Naive thymus-derived CD4-positive, alpha-beta T cell (primary cell): ENCODE measurements at places on chromosomes 6 and 20. TPM values are rescaled to one million over a fixed set of nuclear protein-coding genes. Genes with fewer than 3 reads are reported as not detected.
A peak's percentile ranks its signal among the peaks of the same experiment; 100 is the strongest.

DNA sequence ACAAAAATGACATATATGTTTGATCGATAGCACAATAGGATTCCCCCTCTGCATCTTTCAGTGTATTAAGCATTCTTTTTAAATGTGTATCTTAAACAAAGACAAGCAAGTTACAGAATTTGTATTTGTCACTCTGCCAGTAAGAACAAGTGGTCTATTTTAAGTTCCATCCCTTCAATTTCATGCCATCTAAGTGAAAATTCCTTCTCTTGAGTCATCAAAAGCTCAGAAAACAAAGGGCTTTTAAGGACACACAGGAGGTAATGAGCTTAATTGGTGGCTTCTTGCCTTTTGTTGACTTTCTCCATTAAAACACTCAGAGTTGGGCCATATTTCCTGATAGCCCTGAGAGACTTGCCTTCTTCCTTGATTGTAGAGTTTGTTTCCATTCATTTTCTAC, 547.8 kb downstream of the TENT5A start:
- no peak for DNase-seq
- no peaks in the 10 kb centered on the region for H3K36me3 ChIP-seq
- no peak overlapping the region for H3K27ac ChIP-seq
- H3K4me3 ChIP-seq, result no peak overlapping the region
- no peaks in the 10 kb centered on the region for H3K27me3 ChIP-seq
- no peaks in the 10 kb centered on the region for H3K4me1 ChIP-seq

- no peaks in the 10 kb centered on the region for H3K27me3 ChIP-seq
- no peak overlapping the region for H3K4me3 ChIP-seq
Measured at GRCh38 chr6:144248476-144249301, 36.4 kb upstream of the UTRN start.

- H3K4me3 ChIP-seq, result no peak overlapping the region
- no peak overlapping the region for H3K27ac ChIP-seq
- H3K4me1 ChIP-seq, result no peaks in the 10 kb centered on the region
- no peak for DNase-seq
- no peaks in the 10 kb centered on the region for H3K36me3 ChIP-seq
Measured at GRCh38 chr6:21049572-21049971, 515.3 kb downstream of the CDKAL1 start.

DNA sequence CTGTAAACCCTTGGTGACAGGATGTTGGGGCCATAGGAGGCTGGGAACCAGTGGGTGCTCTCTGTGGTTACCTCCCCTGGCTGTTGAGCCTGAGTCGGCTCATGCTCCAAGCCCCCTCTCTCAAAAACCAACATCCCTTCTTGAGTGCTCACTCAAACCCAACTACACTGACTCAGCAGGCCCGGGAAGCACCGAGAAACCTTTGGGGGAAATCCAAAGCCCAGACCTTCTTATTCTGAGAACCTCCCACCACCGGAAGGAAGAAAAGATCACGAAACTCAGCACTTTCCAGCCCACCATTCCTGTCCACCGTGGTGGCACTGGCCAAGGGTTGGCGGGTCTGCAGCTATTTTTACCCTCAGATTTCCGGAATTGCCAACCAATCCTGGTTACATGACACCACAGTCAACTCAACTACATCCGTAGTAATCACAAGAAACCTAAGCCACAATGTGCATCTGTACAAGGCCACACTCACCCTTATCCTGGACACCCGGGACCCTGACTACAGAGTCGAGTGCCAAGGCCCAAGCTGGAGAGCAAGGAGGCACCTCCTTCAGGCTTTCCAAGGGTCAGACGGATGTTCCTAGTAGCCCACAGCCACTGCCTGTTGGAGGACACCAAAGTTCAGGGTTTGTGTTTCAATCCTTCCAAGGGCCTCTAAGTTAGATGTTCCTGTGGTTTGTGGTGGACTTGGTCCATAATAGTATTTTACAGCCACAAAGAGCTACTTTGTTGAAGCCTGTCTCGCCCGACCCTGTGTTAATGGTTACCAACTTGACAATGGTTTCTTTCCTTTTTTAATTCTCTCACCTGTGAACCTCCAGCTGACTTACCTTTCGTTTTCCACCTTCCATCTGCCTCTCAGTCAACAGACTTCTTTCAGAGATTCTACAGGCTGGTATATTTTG, 317.0 kb downstream of the CDC5L start:
- no peaks in the 10 kb centered on the region for H3K36me3 ChIP-seq
- no peak overlapping the region for H3K27ac ChIP-seq
- DNase-seq, result no peak
- no peak overlapping the region for H3K4me3 ChIP-seq
- no peaks in the 10 kb centered on the region for H3K27me3 ChIP-seq

DNA sequence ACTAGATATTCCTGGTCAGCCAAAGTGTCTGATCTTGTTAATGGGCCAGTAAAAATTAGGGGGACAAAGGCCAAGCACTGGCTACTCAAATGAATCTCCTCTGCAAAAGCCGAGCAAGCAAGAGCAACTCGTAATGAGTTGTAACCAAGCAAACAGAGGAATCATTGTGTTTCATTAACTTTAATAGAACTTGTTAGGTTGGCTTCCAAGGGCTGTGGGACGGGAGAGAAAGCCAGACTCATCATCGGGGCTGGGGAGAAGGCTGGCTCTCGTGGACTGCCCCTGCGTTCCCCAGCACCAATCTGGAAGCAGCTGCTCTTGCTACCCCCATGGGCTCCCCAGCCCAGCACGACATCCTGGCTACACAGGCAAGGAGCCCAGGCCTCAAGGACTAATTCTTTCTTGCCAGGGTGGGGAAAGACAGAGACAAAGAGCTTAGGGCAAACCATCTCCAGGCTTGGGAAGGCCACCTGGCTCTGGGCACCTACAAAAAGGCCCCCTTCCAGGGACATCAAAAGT, 10.5 kb upstream of the SCUBE3 start:
- no peak overlapping the region for H3K27ac ChIP-seq
- no peak overlapping the region for H3K4me3 ChIP-seq
- no peaks in the 10 kb centered on the region for H3K4me1 ChIP-seq

DNA sequence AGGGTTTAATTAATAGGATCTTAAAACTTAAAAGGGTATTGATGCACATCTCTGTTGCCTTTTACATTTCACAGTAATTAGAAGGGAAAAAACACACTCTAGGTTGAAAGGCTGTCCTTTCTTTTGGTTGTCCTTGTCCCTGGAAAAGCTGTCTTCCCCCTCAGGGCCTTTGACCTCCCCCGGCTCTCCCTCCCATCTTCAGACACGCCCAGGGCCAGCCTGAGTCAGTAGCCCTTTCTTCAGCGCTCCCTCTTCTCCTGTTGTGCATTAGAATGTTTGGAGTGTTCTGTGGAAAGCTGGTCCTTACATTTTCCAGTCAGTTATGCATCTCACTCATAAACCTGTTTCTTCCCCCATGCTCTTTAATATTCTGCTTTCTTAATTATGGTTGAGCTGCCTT, 157.0 kb downstream of the MTHFD1L start:
- H3K4me1 ChIP-seq, result no peaks in the 10 kb centered on the region
- no peaks in the 10 kb centered on the region for H3K27me3 ChIP-seq
- no peak for DNase-seq
- no peak overlapping the region for H3K27ac ChIP-seq

GRCh38 chr6:160931378-160932310, 59.9 kb upstream of the MAP3K4 start:
- H3K27me3 ChIP-seq, result peaks cover 5% of the 10 kb centered on the region
- no peaks in the 10 kb centered on the region for H3K4me1 ChIP-seq
- no peak overlapping the region for H3K4me3 ChIP-seq

DNA sequence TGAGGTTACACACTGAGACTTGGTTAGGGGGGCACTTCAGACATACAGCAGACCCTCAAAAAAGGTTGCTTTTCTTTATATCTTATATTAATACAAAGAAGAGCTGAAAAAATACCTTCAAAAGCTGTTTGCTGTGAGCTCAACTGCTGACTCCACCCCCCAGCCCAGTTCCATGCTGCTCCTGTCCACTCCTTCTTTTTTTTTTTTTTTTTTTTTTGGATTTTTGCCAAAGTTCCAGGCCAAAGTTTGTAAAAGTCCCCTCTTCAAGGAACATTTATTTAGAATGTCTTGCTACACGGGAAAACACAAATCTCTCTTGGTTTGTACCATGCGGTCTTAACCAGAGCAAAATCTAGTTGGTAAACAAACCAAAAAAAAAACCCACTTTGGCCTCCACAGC, 85.3 kb upstream of the AKAP12 start:
- no peaks in the 10 kb centered on the region for H3K4me1 ChIP-seq
- H3K36me3 ChIP-seq, result no peaks in the 10 kb centered on the region
- no peak overlapping the region for H3K27ac ChIP-seq
- H3K27me3 ChIP-seq, result no peaks in the 10 kb centered on the region

DNA sequence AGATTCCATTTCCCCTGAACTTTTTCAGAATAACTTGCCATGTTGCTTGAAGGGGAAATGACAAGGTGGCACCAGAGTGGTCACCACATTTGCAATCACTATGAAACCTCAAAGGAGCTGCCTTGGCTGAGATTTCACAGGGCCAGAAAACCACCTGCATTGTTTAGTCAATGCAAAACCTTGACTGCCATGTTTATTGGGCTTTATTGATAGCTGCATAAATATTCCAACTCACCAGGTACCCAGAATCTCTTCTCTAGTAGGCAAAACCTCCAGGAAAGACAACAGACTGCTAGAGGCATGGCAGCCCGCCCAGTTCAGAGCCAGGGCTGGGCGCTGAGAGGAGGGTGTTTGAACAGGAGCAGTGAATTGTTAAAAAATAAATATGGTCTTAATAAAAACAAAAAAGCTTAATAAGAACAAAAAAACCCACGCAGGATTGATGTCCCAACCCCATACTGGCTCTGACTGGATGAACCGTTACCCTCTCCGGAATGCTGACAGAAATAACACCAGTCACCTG, 375.6 kb downstream of the ZFAND3 start:
- no peaks in the 10 kb centered on the region for H3K27me3 ChIP-seq
- no peak overlapping the region for H3K4me3 ChIP-seq
- H3K27ac ChIP-seq, result no peak overlapping the region
- peaks cover 3% of the 10 kb centered on the region for H3K36me3 ChIP-seq

DNA sequence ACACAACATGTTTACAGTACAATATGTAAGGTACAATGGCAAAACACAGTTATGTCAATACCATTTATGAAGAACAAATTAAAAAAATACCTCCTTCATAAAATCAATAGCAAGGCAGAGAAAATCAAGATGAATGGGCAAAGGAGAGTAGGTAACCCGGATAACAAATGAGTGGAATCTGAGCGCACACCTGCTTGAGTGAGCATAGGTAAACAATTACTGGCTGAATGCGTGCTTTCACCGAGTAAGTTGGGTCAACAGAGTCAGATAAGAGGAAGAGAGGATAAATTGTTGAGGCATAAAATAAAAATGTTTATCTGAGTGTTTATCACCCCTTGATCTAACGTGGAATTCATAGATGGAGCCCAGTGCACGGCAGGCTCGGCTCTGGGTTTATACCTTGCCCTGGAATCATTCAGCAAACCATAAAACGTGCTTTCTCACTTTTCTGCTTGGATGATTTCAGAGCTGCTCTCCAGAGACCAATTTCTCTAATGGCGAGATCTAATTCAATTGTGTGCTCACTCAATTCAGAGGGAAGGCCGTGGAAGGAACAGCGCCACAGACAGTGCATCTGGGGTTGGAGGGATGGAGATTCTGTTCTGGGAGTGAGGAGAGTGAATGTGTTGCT, 224.8 kb upstream of the MAP3K7 start:
- H3K27ac ChIP-seq, result no peak overlapping the region
- H3K36me3 ChIP-seq, result no peaks in the 10 kb centered on the region
- no peak for DNase-seq
- no peaks in the 10 kb centered on the region for H3K27me3 ChIP-seq
- H3K4me1 ChIP-seq, result no peaks in the 10 kb centered on the region

DNA sequence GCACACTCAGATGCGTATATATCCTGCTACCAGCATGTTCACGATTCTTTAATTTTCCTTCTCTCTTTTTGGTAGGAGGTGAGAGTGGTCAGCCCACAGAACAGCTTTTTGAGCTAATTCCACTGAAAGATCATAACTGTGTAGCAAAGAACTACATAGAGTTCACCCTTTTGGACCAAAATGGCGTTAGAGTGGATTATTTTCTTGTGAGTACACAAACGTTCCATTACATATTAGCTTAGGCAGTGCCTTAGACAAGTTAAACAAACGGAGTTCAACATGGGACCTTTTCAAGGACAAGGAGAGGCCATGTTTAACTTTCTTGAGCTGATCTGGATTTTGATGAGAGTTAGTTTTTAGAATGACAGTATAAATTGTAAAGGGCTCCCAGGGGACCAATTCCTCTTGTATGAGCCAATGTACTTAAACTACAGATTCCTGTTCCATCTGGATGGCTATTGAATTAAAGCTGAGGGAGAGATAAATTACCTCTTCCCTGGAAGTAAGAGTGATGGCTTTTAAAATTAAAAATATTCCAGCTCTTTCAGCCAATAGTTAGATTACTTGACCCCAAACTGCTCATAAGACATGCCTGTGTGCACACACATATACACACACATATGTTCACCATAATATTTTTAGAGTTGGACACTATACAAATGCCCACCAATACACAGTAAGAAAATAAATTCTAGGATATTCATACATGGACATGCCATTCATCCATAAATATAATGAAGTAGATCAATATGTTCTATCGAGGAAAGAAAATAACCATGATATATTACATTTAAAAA, 25.6 kb upstream of the ARMH2 start:
- no peak overlapping the region for H3K4me3 ChIP-seq
- peak overlapping the region; percentile 24 for H3K27ac ChIP-seq
- peaks cover 91% of the 10 kb centered on the region for H3K36me3 ChIP-seq

DNA sequence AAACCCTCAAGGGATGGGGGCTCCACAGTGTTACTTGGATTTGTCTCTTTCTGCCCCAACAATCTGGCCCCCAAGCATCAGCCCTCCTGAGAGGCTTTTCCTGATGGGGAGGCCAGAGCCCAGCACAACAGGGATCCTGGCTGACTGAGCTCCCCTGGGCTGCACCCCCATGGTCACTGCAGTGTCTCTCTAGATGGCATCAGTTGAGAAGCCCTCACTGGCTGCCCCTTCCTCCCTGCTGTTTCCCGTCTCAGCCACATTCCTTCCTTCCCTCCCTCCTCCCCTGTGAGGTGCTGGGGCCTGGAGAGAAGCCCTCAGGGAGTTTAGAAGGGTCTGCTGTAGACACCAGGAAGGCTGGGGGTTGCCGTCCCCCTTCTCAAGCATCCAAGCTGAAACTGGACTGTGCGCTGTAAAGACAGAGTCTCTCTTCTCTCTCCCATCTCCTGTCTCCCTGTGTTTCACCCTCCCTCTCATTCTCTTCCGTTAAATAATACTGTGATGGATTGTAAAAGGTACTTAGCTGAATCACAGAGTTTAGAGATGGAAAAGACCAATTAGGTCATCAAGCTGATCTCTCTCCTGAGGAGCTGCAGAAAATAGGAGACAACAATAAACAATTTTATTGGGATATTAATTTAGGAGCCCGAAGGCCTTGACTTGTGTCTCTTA, 29.7 kb downstream of the SAYSD1 start:
- no peaks in the 10 kb centered on the region for H3K36me3 ChIP-seq
- DNase-seq, result no peak
- no peak overlapping the region for H3K27ac ChIP-seq
- no peaks in the 10 kb centered on the region for H3K4me1 ChIP-seq
- no peak overlapping the region for H3K4me3 ChIP-seq

GRCh38 chr6:8743170-8743745, 307.9 kb upstream of the SLC35B3 start:
- H3K36me3 ChIP-seq, result no peaks in the 10 kb centered on the region
- H3K4me1 ChIP-seq, result no peaks in the 10 kb centered on the region
- no peaks in the 10 kb centered on the region for H3K27me3 ChIP-seq
- peak overlapping the region; percentile 20 for H3K4me3 ChIP-seq
- no peak for DNase-seq

The PLG gene
- polyA plus RNA-seq, result not detected

The HLA-DQA1 gene
- polyA plus RNA-seq, result 0.67 TPM

The RIPOR2 gene
- polyA plus RNA-seq, result 813 TPM
